PC-9 (cell line): ENCODE measurements at places on chromosomes 7 and 10.

DNA sequence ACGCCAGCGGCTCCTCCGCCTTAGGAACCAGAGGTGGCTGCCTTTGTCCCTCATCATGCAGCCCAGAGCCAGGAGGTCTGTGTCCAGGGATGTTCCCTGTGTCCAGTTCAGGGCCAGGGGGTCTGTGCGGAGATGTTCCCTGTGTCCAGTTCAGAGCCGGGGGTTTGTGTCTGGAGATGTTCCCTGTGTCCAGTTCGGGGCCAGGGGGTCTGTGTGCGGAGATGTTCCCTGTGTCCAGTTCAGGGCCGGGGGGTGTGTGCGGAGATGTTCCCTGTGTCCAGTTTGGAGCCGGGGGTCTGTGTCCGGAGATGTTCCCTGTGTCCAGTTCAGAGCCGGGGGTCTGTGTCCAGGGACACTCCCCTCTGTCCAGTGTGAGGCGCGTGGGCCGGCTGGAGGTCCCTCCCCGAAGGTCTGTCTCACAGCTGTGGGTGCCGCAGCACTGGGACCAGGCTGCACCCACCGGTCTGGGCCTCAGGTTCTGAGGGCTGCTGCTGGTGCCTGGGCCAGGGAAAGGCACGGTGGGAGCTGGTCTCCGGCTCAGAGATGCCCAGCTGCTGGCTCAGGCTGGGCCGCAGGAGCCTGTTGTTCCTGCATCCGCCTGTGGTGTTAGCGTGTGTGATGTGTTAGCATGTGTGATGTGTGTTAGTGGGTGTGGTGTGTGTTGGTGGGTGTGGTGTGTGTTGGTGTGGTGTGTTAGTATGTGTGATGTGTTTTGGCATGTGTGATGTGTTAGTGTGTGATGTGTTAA, 67.9 kb upstream of the CFAP46 start:
- DNase-seq: no peak

- DNase-seq: no peak
Measured at GRCh38 chr10:7107285-7107684, 303.5 kb downstream of the SFMBT2 start.

- no peak for DNase-seq
Measured at GRCh38 chr10:28965937-28966336, 288.6 kb downstream of the BAMBI start.

DNA sequence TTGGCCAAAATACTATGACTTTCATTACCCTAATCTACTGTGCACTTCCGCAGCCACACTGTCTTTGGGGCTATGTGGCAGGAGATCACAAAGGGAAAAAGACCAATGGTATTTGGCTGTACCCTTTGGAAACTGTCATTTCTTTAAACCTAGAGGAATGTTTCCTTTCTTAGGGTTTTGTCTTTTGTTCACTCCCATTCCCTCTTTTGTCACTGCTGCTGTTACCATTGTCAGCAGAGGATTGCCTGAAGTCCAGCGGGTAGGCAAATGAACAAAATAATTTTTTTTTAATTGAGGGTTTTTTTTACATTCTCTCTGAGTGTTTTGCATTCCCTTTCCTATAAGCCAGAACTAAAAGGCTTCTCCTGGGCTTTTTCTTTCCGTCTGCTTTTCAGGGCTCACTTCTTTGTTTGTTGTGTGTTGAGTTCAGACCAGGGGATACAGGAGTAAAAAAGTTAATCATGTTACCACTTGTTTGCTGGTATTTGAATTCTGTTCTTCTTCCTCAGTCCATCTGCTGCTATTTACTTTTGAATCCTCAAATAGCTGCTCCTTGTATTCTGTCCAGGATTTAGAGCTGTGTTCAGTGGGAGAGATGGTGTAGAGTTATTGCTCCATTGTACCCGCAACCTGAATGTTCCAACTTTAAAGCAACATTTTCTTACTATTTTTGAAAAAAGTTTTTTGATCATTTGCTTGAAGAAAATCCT, 374.6 kb downstream of the SUGCT start:
- DNase-seq: no peak

- DNase-seq: no peak
Measured at GRCh38 chr10:122163174-122164022, 107.7 kb upstream of the BTBD16 start.

DNA sequence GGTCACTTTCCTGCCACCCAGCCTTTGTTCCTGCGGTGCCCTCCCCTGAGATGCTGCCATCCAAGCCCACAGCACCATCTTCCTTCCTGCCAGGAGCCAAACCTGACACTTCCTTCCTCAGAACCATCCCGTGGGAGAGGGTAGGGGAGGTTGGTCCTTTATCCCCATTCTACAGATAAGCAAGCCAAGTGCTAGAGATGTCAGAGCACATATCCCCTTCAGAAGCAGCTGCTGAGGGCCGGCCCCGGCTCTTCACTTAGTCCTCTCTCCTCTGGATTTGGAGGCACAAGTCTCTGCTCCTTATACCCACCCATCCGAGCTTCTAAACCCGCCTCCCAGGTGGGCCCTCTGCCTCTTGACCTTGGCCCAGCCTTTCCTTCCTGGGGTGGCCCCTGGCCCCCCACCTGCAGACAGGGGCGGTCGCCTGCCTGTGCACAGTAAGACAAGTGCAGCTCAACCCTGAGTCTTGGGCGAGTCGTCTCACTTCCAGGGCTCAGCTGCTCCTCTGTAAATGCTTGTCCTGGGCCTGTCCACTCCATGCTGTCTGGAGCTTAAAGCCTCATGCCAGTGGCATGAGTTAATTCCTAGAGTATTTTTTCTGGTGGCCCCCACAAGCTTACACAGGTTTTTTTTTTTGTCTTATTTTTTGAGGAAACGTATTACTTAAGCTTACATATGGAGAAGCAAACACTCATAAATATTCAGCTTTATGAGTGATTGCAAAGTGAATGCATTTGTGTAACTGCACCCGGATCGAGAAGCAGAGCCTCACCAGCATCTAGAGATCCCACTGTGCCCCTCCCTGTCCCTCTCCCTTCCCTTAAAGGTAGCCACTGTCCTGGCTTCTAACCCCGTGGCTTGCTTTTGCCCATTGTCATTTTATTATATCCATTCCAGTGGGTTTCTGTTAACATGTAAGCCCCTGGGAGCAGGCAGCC, 125.1 kb downstream of the CDH23 start:
- DNase-seq: no peak

DNA sequence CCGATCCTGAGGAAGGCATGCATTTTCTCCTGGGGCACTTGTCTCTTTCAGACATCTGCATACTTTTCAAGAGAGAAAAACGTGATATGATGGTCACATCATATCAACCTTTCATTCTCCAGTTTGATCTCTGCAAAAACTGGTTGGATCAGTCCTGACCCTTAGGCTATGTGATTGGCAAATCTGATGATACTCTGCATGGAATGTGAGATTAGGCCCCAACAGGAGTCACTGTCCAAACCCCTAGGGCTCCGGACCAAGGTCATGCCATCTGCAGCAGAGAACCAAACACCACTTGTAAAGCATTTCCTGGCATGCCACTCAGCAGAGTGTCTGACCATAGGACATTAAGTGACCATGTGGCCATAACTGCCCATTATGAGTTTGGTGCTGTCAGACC, 8.6 kb downstream of the GCK start:
- DNase-seq: peak; percentile 96

DNA sequence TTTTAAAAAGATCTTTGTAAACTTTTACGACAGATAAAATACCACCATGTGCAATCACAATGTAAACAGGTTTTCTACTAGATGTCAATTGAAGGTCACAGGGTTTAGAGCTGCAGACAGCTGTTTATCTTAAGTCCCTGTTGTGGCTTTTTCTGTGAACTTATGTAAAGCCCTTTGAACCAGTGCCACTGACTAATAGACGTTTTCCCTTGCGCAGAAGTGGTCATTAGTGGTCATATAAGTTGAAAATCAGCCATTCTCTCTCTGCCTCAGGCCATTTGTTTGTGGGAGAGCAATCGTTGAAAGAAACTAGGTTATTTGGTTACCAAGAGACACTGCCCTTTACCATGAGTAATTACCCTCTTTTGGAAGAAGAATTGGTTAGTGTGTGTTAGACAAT, 23.9 kb downstream of the CACNB2 start:
- no peak for DNase-seq

GRCh38 chr10:59748834-59749233, 4.4 kb downstream of the MRLN start:
- DNase-seq: no peak

GRCh38 chr7:25168145-25168544, 43.1 kb upstream of the CYCS start:
- no peak for DNase-seq

DNA sequence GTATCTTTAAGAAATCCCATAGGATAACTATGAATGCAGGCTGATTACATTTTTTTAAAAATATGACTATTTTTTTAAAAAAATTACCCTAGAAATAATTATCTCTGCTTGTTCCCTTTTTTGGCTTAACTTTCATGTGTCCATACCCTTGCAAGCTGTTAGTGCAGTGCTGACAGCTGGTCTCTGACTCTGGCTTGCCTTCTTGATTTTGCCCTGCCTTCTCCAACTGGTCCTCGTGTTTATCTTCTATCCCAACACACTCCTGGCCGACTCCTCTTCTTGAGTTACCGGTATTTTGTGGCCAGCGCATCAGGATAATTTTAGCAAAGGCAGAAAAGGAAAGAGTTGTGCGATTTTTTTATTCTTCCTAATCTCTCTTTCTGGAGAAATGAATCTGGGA, 111.7 kb upstream of the STARD3NL start:
- peak; percentile 29 for DNase-seq

- no peak for DNase-seq
Measured at GRCh38 chr7:148809856-148810255, 74.2 kb downstream of the EZH2 start.

DNA sequence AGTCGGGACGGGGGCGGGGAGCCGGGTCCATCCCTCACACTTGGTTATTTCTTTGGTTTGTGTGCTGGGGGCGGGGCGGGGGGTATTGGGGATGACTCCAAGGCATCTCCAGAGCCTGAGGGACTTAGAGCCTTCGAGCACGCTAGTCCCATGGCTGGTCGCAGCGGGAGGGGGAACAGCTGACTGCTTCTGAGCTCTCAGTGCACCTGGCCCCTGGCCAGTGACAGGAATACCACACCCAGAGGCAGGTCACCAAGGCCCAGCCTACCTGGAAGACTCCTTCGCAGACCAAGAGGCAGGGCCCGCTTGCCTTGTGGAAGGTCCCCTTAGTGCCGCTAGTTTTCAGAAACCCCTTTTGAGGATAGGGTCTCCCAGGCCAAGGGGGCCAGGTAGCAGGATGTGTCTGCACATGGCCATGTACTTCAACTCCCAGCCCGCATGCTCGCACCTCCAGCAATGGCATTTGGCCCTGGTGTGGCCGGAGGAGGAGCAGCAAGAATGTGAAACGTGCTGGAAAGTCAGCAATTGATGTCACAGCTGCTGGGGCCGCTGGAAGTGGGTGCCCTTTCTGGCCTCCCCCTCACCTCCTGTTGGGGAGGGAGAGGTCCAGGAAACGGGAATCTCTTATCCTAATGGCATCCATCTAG, 40.3 kb downstream of the AGAP3 start:
- DNase-seq: no peak

- DNase-seq: no peak
Measured at GRCh38 chr7:27397503-27397902, 154.9 kb downstream of the EVX1 start.

DNA sequence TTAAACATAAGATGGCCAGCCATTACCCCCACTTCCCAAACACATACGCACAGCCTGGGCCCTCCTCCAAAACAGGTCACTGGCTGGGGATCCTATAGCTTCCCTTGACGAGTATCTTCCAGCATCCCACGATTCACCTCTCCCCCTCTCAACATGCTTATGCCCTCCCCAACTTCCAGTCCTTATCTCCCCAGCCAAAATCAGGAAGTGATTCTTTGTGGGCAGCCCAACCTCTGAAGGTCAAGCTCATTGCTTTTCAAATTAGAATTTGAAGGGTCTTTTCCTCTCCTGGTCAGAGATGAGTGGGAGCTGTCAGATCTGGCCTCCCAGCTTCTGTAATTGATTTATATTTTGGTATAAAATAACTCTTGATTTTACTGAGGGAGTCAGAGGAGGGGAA, 133.6 kb downstream of the ATXN7L1 start:
- DNase-seq: no peak

- DNase-seq: no peak
Measured at GRCh38 chr10:126073606-126074005, 177.2 kb downstream of the FANK1 start.

- DNase-seq: no peak
Measured at GRCh38 chr7:150983893-150984368, 5.8 kb upstream of the KCNH2 start.

- peak; percentile 37 for DNase-seq
Measured at GRCh38 chr7:47211519-47211973, 370.4 kb downstream of the TNS3 start.

GRCh38 chr7:82049891-82050533, 280.2 kb upstream of the HGF start:
- DNase-seq: peak; percentile 82

GRCh38 chr10:59362144-59362958, at the start of gene FAM13C:
Gene FAM13C (minus strand): TSS chr10:59362549. CDS start chr10:59362460, 89 bp downstream.
- DNase-seq: no peak

DNA sequence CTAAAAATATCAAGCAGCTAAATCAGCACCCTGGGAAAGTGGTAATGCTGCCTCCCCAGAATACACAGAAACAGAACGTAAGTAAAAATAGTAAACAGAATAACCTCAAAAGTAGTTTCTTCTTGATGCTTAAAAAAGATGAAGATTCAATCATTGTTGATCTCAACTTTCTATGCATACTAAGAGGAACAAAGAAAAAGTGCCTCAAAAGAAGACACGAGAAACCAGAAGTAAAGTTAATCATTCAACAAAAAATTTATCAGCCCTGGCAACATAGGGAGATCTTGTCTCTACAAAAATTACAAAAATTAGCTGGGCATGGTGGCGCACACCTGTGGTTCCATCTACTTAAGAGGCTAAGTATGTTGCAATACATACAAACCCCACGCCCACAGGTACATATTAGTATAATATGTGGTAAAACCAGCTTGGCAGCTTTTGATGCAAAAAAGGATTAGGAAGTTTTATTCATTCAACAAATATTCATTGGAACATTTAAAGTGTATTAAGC, 153.7 kb downstream of the NRBF2 start:
- no peak for DNase-seq

DNA sequence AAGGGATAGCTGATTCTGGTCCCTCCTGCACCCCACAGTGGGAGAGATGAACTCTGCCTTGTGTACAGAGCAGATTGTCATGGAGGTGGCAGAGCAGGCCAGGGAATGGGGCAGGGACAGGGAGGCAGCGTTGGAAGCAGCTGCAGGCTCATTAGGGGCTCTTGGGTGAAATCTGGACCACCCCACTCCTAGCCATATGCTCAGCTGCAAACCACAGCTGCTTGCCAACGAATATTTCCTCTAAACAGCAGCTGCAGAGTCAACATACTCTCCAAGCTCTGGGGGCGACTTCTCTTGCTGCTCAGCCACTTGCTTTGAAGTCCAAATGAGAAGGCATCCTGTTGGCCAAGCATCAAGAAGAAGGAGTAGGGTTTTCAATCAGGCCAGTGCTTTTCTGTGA, 302.3 kb upstream of the AUTS2 start:
- DNase-seq: no peak

- DNase-seq: no peak
Measured at GRCh38 chr10:116203661-116204060, 69.3 kb downstream of the GFRA1 start.

GRCh38 chr10:116005301-116005700, 267.7 kb downstream of the GFRA1 start:
- no peak for DNase-seq

GRCh38 chr7:118758582-118758981, 534.1 kb downstream of the ANKRD7 start:
- DNase-seq: no peak

GRCh38 chr10:29646960-29647461, 12.2 kb upstream of the SVIL start:
- no peak for DNase-seq

- no peak for DNase-seq
Measured at GRCh38 chr10:99535764-99536337, 3.1 kb downstream of the NKX2-3 start.

GRCh38 chr10:116470768-116471415, 43.2 kb downstream of the PNLIPRP3 start:
- DNase-seq: peak; percentile 1
